ENCODE measurements at places on chromosomes 3 and 15. TPM values are rescaled to one million over a fixed set of nuclear protein-coding genes. Genes with fewer than 3 reads are reported as not detected.
A peak's percentile ranks its signal among the peaks of the same experiment; 100 is the strongest.

GRCh38 chr3:31384117-31384516, 148.6 kb upstream of the STT3B start:
- no peaks in the 10 kb centered on the region for H3K36me3 ChIP-seq
- no peak overlapping the region for H3K27ac ChIP-seq
- no peak for DNase-seq
- H3K27me3 ChIP-seq, result no peaks in the 10 kb centered on the region

GRCh38 chr15:60389261-60390077, 8.3 kb downstream of the ANXA2 start:
- peak overlapping the region; percentile 0 for H3K4me3 ChIP-seq
- peak; percentile 58 for DNase-seq
- H3K36me3 ChIP-seq, result peaks cover 7% of the 10 kb centered on the region
- H3K27ac ChIP-seq, result peak overlapping the region; percentile 62
- H3K27me3 ChIP-seq, result no peaks in the 10 kb centered on the region

- DNase-seq, result no peak
- no peaks in the 10 kb centered on the region for H3K4me1 ChIP-seq
- H3K36me3 ChIP-seq, result no peaks in the 10 kb centered on the region
- no peak overlapping the region for H3K4me3 ChIP-seq
- no peak overlapping the region for H3K27ac ChIP-seq
- H3K27me3 ChIP-seq, result no peaks in the 10 kb centered on the region
Measured at GRCh38 chr3:75012791-75013331, 398.4 kb upstream of the CNTN3 start.

DNA sequence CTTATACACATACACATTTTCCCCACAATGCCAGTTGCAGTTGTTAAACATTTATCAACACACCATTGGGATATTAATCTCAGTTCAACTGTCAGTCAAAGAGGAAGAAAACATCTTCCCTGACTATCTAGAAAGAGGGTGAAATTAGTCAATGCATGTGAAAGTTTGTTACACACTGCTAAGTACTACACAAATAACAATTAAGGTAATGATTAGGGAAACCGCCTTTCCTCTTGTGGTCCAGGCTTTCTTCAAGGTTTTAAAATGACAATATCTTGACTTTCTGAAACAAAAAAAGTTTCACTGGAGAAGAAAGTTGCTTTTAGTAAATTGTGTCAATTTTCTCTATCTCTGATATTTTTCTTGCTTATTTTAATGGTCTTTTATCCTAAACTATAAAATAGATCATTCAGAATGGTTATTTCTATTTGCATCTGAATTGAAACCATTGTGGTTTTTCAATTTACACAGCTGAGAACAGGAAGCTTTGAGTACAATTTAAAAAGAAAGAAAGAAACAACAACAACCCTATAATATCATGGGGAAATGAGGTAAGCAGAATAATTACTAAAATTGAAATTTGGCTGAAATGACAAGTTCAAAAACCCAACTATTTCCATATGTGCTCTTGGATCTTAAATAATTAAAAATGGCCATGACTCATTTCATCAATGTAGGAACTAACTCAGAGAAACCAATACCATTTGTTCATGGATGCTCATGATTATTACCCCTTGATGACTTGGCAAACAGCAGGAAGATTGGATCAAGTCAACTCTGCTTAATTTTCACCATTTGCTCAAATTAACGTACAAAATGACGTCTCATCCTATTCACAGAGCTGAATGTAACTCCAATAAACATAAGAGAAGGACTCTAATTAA, 31.7 kb downstream of the GPR149 start:
- no peaks in the 10 kb centered on the region for H3K27me3 ChIP-seq
- H3K4me1 ChIP-seq, result no peaks in the 10 kb centered on the region

GRCh38 chr3:160312014-160312624, 86.9 kb downstream of the C3orf80 start:
- H3K4me3 ChIP-seq, result no peak overlapping the region
- H3K36me3 ChIP-seq, result no peaks in the 10 kb centered on the region
- DNase-seq, result no peak
- no peaks in the 10 kb centered on the region for H3K27me3 ChIP-seq
- H3K4me1 ChIP-seq, result no peaks in the 10 kb centered on the region

- no peaks in the 10 kb centered on the region for H3K4me1 ChIP-seq
- H3K4me3 ChIP-seq, result no peak overlapping the region
- DNase-seq, result no peak
- H3K36me3 ChIP-seq, result no peaks in the 10 kb centered on the region
- no peaks in the 10 kb centered on the region for H3K27me3 ChIP-seq
Measured at GRCh38 chr15:26729581-26729980, 43.3 kb downstream of the GABRB3 start.

DNA sequence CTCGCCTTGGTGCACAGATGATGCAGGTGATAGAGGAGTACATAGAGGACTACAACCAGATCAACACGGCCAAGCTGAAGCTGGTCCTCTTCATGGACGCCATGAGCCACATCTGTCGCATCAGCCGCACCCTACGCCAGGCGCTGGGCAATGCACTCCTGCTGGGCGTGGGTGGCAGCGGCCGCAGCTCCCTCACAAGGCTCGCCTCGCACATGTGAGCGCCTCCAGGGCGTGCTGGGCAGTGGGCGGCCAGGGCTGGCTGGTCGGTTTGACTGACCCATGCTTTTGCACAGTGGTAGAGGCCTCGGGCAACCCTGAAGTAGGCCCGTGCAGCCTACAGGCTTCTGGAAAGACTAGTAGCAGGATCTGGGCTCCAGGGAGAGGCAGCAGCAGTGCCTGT, 63.3 kb downstream of the SEMA3G start:
- no peak overlapping the region for H3K27ac ChIP-seq
- H3K4me1 ChIP-seq, result no peaks in the 10 kb centered on the region
- no peak for DNase-seq
- H3K27me3 ChIP-seq, result no peaks in the 10 kb centered on the region
- no peak overlapping the region for H3K4me3 ChIP-seq

GRCh38 chr3:25533399-25533798, 105.3 kb downstream of the RARB start:
- peaks cover 14% of the 10 kb centered on the region for H3K4me1 ChIP-seq
- H3K27ac ChIP-seq, result no peak overlapping the region
- no peaks in the 10 kb centered on the region for H3K27me3 ChIP-seq

- H3K4me3 ChIP-seq, result no peak overlapping the region
- DNase-seq, result no peak
- no peaks in the 10 kb centered on the region for H3K4me1 ChIP-seq
- no peak overlapping the region for H3K27ac ChIP-seq
- no peaks in the 10 kb centered on the region for H3K27me3 ChIP-seq
- no peaks in the 10 kb centered on the region for H3K36me3 ChIP-seq
Measured at GRCh38 chr3:107028086-107028485, 349.2 kb upstream of the CCDC54 start.

DNA sequence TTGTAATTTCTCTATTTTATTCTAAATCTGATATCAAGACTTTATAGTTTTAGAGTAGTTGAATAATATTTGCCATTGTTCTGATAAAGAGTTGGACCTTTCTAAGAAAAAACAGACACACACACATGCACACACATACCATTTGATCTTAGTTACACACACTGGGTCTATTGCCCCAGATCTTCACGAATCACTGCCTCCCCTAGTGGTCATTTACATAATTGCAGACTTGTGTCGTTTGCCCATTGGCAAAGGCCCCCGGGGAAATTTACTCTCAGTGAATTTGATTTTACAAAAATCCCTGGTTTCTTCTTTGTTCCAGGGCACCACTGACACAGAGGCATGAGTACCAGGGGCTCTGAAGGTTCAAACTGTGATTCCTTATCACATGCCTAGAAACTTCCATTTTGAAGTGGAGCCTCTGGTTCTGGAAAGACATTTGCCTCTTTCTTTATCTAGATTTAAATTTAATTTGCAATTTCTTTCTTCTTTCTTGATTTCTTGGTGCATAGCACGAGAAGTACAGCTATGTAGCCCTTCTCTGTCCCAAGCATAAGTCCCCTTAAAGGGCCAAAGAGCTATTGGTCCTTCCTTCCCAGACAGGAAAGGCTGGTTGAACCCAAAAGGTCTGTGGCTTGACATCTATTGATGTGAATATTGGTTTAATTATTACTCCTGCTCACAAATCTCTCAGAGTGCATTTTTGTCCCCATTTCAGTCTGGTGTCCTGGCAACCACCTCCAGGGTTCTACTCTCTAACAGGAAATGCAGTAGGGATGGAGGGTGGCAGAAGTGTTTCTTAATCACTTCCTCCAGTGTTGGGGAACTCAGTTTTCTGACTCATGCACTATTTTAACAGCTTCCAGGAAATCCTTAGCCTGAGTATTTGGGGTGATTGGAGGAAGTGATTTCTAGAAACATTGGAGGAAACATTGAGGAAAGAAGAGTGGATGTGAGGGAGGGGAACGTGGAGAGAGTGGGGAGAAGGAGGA, 32.4 kb upstream of the SLC6A11 start:
- no peaks in the 10 kb centered on the region for H3K36me3 ChIP-seq
- H3K4me3 ChIP-seq, result no peak overlapping the region
- no peaks in the 10 kb centered on the region for H3K4me1 ChIP-seq
- no peak overlapping the region for H3K27ac ChIP-seq

DNA sequence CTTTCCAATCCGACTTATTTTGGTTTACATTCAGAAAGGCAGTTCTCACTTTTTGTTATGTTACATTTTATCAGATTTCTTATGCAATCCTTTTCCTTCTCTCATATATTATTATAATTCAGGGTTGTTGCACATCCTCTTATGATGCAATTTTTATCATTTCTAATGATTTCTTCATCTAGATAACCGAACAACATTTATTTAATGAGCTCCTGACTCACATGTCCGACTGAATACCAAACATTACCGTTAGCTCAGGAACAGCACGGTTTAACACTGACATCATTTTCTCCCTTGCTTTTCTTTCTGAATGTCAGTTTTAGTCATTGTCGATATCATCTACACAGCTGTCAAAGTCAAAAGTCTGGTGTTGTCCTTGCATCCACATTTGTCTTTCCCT, 199.2 kb downstream of the BCHE start:
- no peak for DNase-seq
- H3K4me3 ChIP-seq, result no peak overlapping the region
- H3K27ac ChIP-seq, result no peak overlapping the region
- no peaks in the 10 kb centered on the region for H3K27me3 ChIP-seq
- no peaks in the 10 kb centered on the region for H3K4me1 ChIP-seq
- no peaks in the 10 kb centered on the region for H3K36me3 ChIP-seq

GRCh38 chr3:194046995-194047645, 88.8 kb upstream of the HES1 start:
- H3K4me3 ChIP-seq, result no peak overlapping the region
- no peak for DNase-seq
- H3K36me3 ChIP-seq, result no peaks in the 10 kb centered on the region
- H3K27me3 ChIP-seq, result no peaks in the 10 kb centered on the region
- H3K27ac ChIP-seq, result no peak overlapping the region

DNA sequence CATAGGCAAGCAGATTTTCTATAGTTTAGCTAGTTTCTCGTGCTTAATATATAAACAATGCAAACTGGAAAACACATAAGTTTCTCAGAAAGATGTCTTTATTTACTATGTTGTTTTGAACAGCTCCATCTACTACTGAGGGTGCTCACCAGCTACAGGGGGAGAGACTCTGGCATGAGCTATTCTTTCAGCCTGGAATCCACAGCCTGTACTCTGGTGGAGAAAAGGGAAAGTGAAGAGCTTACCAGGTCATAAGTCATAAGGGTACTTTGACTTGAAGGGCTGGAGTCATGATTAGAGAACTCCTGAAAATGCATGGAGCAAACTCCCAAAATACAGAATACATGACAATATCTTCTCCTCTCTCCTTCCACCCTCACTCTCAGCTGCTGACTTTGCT, 4.4 kb upstream of the AVEN start:
- H3K27me3 ChIP-seq, result no peaks in the 10 kb centered on the region
- H3K4me1 ChIP-seq, result peaks cover 12% of the 10 kb centered on the region
- no peak overlapping the region for H3K27ac ChIP-seq
- no peaks in the 10 kb centered on the region for H3K36me3 ChIP-seq

DNA sequence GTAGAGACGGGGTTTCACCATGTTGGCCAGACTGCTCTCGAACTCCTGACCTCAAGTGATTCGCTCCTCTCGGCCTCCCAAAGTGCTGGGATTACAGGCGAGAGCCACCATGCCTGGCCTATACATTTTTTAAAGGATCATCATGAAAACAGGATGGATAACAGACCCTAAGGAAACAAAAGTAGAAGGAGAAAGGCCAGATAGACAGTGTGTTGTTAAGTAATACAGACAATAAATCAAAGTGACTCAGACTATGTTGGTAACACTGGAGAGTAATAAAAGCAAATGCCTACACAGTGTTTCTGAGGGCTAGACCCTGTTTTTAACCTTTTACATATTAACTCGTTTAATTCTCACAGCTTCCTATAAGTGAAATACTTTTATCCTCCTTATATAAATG, 133.8 kb upstream of the MCTP2 start:
- no peak overlapping the region for H3K27ac ChIP-seq
- H3K36me3 ChIP-seq, result no peaks in the 10 kb centered on the region
- no peak for DNase-seq
- no peaks in the 10 kb centered on the region for H3K4me1 ChIP-seq
- no peaks in the 10 kb centered on the region for H3K27me3 ChIP-seq
- H3K4me3 ChIP-seq, result no peak overlapping the region

- no peak for DNase-seq
- H3K4me3 ChIP-seq, result no peak overlapping the region
- H3K4me1 ChIP-seq, result peaks cover 65% of the 10 kb centered on the region
- no peaks in the 10 kb centered on the region for H3K27me3 ChIP-seq
- H3K27ac ChIP-seq, result peak overlapping the region; percentile 52
Measured at GRCh38 chr15:71334873-71335272, 219.6 kb downstream of the THSD4 start.

- DNase-seq, result no peak
- H3K4me3 ChIP-seq, result no peak overlapping the region
- H3K27ac ChIP-seq, result no peak overlapping the region
Measured at GRCh38 chr15:50227076-50227475, 38.5 kb downstream of the HDC start.

- H3K27me3 ChIP-seq, result no peaks in the 10 kb centered on the region
- no peak for DNase-seq
- H3K27ac ChIP-seq, result no peak overlapping the region
Measured at GRCh38 chr3:139355476-139355875, 11.7 kb downstream of the MRPS22 start.

GRCh38 chr3:58880182-58880581, 169.6 kb downstream of the CFAP20DC start:
- no peaks in the 10 kb centered on the region for H3K27me3 ChIP-seq
- H3K27ac ChIP-seq, result no peak overlapping the region
- H3K4me1 ChIP-seq, result no peaks in the 10 kb centered on the region
- no peaks in the 10 kb centered on the region for H3K36me3 ChIP-seq
- no peak overlapping the region for H3K4me3 ChIP-seq
- DNase-seq, result no peak

GRCh38 chr3:139312959-139313358, 30.9 kb upstream of the MRPS22 start:
- H3K4me1 ChIP-seq, result peaks cover 27% of the 10 kb centered on the region
- H3K27ac ChIP-seq, result no peak overlapping the region
- no peak overlapping the region for H3K4me3 ChIP-seq
- no peak for DNase-seq

The ERICH6 gene
- not detected for total RNA-seq

The CALML4 gene
- total RNA-seq, result 6.1 TPM

The CCDC39 gene
- total RNA-seq, result not detected

The CLDN16 gene
- 0.49 TPM for total RNA-seq

The TMPRSS7 gene
- not detected for total RNA-seq

The KCNAB1 gene
- total RNA-seq, result 3.9 TPM

The NR1I2 gene
- total RNA-seq, result not detected

The HCN4 gene
- total RNA-seq, result 0.25 TPM

The SCN11A gene
- total RNA-seq, result not detected

The CHRNA7 gene
- 10.1 TPM for total RNA-seq

The SLC9C1 gene
- not detected for total RNA-seq
